ENCODE measurements at places on chromosomes 5 and 9.

DNA sequence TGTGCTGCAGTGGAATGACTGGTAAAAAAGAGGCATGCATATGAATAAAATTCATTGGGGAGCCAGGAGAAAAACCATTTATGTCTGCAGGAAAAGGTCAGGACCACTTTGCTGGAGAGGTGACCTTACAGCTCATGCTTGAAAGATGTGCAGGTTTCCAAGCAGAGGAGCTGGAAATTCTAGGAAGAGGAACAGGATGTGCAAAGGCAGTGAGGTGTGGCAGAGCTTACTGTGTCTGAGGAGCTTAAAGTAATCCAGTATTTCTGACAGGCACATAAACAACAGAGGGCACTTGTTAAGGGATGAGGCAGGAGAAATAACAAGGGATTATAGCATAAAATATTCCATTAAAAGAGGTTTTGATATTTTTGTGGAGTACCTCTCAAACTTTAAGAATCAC, 203.2 kb downstream of the CD180 start:
- no peak for DNase-seq

DNA sequence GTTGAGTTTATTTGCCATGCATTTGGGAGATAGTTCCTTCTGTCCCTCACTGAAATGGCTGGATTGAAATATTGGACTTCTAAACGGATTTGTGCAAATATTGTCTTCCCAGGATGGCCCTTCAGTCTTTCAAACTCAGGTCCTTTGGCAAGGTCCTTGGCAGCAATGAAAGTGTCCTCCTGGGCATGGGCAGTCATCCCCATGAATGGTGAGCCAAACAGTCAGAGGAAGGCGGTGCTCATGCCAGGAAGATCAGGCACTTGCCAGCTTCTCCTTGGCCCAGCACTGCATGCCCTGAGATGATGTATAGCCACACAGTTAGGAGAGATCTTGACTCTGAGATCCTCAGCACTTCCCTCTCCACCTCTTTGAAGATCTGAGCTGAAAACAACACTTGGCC, 221.4 kb upstream of the KLF4 start:
- DNase-seq = no peak

- no peak for DNase-seq
Observed at GRCh38 chr9:135344915-135345500, 134.6 kb upstream of the PPP1R26 start.

GRCh38 chr9:14433351-14434157, 119.6 kb upstream of the NFIB start:
- DNase-seq = no peak

- DNase-seq = no peak
Observed at GRCh38 chr9:92414566-92414965, 9.7 kb downstream of the OMD start.

GRCh38 chr5:74187757-74188156, 452.8 kb downstream of the ENC1 start:
- DNase-seq = no peak

DNA sequence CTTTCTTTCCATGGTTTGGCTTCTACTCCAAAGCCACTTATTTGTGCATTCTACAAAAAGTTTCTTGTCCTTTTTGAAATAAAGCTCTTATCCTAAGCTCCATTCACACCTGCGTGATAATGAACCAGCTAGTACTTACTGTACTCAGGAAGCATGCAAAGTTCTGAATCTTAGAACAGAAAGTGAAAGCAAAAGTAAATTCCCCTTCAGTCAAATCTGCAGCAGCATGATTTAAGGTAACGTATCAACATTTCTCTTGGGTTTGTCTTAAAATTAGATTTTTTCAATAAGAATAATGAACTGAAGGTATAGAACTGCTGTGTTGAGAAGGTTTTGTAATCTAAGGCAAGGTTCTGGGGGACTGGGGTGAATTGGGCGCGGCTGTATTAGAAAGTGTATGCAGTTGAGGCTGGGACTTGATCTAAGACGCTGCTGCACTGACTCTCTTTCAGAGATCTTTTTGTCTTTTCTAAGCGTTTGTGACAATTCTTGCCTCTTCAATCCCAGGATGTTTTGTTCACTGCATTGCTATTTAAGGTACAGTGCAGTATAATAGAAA, at the start of gene ERAP2:
Gene ERAP2, plus strand, starts transcription at position 209 of the 559 bp plus-strand sequence. CDS start 3,186 bp downstream, outside the sequence.
- DNase-seq = no peak

DNA sequence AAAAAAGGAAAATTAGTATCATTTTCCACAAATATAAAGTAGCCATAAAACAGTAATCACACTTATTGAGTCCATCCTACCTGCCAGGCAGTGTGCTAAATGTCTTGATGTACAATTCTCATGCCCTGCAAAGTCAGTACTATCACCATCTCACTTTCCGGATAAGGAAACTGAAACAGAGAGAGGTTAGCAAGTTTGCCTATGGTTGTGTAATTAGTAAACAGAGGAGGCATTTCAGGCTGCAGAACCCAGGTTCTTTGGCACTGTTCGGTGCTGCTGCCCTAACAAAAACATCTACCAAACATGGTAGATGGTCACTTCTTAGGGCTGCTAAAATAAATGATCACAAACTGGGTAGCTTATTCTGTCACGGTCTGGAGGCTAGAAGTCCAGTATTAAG, 22.6 kb downstream of the PLAC8L1 start:
- no peak for DNase-seq

DNA sequence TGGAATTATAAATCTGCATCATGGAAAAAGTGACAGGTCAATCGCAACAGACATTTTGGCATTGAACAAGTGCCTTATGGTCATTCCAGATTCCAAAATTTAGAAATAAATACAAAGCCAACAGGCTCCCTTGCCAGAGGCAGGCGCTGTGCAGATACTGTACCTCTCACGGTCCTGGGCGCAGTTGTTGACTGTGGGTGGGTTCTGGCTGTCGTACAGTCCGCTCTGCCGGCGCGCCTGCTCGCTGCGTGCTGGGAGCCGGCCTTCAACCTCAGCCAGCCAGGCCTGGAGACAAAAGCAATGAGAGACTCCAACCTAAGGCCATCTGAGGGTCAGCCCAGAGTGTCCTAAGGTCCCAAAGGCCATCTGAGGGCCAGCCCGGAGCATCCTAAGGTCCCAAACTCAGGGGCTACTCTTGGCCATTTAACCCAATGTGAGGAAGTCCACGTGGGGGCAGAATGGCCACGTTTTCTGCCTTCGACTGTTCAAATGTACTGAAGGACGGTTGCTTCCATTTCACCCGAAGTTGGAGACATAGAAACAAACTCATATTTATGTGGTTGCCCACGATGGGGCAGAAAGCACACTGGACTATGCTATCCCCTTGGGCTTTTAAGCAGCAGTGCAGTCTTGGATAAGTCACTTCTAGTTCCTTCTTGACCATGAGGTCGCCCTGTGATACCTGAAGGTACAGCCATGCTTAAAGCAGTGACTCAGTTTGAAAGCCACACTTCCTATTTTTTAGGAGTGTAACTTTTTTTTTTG, 65.2 kb downstream of the USP20 start:
- DNase-seq = no peak

DNA sequence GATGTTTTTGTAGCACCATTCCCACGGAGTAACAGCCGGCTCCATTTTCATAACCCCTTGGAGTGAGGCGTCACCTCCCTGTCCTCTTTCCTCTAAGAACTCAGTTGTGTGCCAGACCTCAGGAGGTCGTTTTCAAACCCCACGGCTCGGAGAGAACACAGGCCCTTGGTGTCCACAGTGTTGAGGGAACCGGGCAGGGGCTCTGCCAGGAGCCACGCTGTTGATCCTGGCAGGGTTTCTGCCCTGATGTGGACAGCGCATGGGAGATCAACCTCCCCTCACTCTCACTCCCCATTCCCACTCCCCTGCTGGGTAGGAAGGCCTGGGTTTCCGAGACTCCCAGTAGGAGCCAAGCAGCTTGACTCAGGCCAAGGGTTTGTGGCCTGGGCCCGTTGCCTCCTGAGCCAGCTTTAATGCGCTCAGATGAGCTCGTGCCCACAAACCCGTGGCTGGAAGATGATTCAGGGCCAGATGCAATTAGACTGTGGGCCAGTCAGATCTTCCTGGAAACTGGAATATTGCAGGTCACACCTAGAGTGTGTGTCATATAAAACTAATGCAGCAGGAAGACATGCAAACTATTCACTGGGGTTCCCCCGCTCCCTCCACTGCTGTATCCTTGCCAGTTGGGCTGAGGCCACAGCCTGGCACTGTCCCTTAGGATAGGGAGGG, 133.4 kb downstream of the SLC12A2 start:
- no peak for DNase-seq

DNA sequence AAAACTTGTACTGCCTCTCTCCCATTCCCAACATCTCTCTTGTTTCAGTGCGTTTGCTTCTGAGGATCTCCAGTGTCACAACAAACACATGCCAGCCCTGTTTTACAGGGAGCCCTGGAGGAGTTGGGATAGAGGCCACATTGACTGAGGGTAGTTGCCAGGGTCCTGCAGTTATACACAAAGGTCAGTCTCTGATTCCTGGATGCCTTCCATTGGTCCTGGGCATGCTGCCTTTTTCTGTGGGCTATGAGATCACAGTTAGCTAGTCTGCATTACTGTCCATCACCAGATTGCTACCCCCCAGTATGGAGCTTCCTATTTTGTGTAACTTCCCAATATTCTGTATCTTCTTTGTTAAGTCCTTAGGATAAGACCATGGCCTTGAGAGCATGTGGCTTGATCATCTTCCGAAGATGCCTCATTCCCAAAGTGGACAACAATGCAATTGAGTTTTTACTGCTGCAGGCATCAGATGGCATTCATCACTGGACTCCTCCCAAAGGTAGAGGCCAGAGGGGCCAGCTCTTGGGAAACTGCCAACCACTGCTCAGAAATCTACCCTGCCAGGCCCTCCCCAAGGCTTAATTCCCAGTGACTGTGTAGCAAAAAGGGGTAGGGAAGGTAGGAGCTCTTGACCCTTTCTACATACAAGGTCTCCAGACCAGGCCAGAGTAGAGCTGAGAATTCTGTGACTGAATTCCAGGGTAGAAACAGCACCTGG, 9.5 kb downstream of the NUDT2 start:
- no peak for DNase-seq

DNA sequence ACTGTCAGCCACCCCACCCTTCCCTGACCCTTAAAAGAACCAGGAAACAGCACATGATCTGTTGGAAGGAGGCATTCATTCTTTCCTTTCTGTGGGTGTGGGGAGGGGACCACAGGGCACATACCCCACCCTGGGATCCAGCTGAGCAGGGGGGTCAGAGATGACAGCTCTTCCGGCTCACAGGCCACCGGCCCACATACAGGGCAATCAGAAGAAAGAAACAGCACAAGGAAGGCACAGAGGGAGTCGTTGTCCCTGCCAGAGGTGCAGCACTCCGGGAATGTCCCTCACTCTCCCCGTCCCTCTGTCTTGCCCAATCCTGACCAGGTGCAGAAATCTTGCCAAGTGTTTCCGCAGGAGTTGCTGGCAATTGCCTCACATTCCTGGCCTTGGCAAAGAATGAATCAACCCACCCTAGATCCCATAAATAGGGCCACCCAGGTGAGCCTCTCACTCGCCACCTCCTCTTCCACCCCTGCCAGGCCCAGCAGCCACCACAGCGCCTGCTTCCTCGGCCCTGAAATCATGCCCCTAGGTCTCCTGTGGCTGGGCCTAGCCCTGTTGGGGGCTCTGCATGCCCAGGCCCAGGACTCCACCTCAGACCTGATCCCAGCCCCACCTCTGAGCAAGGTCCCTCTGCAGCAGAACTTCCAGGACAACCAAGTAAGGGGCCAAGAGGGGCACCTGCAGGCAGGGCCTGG, at the start of gene LCN2:
Gene LCN2, plus strand, starts transcription at position 453 of the 701 bp plus-strand sequence. Its CDS starts 73 bp downstream, at position 526.
- DNase-seq = no peak

DNA sequence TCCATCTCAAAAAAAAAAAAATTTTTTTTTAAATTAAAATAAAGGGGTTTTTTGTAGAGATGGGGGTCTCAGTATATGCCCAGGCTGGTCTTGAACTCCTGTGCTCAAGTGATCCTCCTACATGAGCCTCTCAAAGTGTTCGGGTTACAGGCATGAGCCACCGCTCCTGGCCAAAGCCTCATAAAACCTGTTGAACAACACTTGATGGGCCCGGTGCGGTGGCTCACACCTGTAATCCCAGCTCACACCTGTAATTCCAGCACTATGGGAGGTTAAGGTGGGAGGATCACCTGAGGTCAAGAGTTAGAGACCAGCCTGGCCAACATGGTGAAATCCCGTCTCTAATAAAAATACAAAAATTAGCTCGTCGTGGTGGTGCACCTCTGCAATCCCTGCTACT, 7.7 kb upstream of the NPM1 start:
- DNase-seq = no peak

DNA sequence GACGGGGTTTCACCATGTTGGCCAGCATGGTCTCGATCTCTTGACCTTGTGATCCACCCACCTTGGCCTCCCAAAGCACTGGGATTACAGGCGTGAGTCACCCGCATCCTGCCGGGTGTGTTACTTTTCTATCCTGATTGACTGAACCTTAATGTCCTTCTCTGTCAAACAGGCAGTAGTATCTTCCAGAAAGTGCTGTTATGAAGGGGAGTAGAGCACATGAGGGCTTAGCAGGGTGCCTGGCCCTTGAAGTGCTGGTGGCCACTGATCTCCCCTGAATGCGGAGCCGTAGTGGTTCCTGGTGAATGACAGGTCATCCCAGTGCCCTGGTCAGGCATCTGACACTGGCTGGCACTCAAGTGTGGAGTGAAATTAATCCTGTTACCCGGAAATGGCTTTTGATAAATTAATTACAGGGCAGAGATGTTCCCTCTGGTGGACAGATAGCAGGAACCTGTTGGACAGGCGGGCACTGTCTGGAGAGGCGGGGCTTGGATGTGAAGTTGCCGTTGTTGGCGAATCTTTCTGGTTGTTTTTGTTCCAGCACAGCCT, 28.4 kb downstream of the PRRC2B start:
- no peak for DNase-seq

DNA sequence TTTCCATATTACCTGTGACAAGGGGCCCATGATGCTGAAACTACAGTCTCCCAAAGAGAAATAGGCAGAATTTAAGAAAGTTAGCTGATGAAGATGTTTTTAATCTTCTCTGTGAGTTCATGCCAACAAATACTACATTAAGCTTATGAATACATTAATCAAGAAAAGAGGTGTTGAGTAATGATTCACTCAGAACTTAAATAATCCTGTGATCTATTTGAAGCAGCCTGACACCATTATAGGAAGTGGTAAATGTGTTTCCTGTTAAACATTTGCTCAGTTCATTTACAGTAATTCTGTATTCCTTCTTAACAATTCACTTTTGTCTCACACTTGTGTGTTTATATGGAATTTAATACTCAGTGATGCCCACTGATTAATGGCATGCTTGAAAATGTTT, 75.0 kb upstream of the IZUMO3 start:
- DNase-seq = no peak

DNA sequence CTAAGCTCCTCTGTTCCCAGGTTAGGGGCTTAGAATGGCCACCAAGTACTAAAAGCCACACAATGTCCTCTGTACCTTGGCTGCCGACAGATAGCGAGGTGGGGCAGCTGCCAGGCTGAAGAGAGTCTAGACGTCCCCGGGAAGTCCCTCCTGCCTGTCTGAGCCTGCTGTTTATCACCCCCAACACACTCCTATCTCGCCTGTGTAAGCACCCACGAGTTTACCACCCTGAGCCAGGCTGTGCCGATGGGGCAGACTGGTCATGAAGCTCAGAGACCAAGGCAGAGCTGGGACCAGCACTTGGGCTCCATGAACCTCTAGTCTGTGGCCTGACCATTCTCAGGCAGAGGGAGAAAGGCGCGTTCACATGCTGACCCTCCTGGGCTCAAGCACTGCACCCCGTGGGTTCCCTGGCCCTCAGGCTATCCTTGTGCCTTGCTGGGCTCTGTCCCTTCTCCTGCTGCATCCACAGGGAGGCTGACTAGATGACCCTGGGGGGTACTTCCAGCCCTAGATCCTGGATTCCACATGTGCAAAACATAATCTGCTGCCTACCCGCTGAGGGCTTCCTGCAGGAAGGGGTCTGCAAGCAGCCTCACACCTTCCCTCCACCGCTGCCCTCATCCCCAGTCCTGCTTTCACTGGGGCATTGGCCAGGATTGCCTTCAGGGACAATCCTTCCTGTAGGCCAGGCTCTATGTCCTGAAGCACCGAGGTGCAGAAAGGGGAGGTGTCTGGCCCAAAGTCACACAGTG, 18.6 kb upstream of the SLC25A51 start:
- DNase-seq = no peak

Data from NCI-H2081 (cell line).